ENCODE measurements at places on chromosomes 13 and 19.

- no peak for DNase-seq
These were observed 566.4 kb downstream of the PCDH9 start for GRCh38 chr13:66663711-66664110.

GRCh38 chr13:75643693-75644092 is 7.6 kb downstream of the LMO7 start:
- DNase-seq: no peak

DNA sequence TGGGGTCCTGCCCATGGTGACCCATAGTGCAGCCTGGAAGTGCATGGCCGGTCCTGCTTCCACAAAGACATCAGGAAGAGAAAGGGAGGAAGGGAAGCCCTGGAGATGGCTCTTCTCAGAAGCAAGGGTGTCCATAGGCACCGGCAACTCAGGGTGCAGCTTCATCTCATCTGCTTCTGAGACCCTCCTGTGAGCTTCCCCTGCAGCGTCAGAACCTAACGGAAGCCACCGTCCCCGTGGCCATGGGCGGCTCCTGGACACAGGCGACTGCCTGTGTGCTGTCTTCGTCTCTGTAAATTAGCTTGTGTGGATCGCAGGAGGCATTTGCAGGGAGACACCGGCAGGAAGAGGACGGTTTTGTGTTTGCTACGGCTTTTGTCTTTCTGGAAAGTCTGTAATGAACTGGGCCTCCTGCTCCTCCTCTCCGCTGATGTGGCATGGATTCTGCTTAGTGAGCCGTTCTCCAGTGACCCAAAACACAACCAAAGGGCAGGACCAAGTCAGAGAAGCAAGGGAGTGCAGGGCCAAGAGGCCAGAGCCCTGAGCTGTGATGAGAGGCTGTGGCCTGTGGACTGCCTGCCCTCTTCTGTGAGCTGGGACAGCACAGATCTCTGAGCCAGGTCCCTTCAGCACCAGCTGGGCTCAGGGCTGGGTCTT is 2.5 kb downstream of the ATP4B start:
- no peak for DNase-seq

DNA sequence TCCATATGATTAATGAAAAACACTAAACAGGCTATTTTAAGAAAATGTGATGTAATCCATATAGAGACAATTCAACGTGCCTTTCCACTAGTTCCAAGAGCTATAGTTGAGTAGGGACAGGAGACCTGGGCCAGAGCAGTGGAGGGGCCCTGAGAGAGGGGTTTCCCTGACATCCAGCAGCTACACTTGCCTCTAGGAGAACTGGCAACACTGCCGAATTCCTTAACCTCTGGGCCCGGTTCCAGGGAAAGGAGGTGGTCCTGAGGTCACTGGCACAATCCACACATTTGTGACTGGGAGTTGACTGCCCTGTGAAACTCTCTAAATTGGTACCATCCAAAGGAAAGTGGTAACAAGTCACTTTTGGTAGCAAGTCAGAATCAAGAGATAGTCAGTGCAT is 264.4 kb downstream of the DCLK1 start:
- DNase-seq: no peak

DNA sequence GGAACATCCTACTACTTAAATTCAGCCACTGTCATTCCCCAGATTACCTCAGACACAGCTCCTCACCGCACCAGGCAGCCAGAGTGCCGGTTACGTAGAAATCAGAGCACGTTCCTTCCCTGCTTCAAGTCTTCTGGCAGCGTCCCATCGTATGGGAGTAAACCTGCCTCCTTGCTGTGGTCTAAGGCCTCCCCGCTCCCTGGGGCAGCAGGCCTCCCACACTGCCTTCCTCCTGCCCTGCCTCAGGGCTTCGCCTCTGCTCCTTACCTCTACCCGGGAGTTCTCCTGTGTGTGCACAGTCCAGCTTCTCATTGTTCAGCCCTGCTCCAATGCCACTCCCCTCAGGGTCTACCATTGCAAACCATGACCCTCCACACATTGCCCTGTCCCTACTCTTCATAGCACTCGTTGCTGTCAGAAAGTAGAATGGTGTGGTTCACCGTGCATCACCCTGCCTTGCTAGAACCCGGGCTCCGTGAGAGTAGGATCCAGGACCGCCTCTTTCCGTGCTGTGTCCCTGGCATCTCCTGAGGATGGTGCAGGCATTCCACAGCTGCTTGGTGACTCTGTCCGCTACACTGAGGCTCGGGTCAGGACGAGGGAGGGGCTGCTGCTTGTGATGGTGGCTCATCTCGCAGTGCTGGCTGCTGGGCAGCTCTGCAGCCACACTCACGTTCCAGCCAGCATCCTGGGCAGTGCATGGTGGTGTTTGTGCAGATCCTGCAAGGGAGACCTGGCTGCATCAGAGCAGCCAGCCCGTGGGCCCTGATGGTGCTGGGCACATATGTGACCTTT is 6.9 kb downstream of the POP4 start:
- no peak for DNase-seq

DNA sequence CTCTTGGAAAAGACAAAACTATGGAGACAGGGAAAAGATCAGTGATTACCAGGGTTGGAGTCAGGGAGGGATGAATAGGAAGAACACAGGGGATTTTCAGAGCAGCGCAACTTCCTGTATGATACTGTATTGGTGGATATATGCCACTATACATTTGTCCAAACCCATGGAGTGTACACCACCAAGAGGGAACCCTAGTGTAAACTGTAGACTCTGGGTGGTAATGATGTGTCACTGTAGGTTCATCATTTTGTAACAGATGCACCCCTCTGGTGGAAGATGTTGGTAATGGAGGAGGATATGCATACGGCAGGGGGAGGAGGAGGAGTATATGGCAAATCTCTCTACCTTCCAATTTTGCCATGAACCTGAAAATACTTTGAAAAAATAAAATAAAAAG is 68.1 kb downstream of the UFM1 start:
- DNase-seq: no peak

DNA sequence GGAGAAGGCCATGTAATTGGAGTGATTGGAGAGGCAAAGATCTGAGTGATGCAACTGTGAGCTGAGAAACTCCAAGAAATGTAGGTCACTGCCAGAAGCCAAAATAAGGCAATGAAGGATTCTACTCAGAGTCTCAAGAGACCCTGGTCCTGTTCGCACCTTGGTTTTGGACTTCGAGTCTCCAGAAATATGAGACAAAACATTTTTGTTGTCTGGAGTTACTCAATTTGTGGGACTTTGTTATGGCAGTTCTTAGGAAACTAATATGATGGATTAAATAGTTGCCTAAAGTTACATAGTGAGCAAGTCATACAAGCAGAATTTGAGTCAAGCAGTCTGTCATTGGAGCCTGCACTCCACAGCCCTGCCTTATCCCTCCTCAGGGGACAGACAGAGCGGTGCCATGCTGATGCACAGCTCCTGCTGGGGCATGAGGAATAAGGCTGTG is 104.2 kb downstream of the ITGBL1 start:
- no peak for DNase-seq

- DNase-seq: no peak
These were observed 11.5 kb downstream of the BEST2 start for GRCh38 chr19:12763100-12763499.

GRCh38 chr19:44731081-44731480 is 17.4 kb upstream of the BCL3 start:
- DNase-seq: no peak

- no peak for DNase-seq
These were observed 15.2 kb upstream of the EFNB2 start for GRCh38 chr13:106550570-106551135.

- DNase-seq: no peak
These were observed 4.8 kb downstream of the LSR start for GRCh38 chr19:35253316-35254286.

- DNase-seq: no peak
These were observed 192.4 kb downstream of the ZNF536 start for GRCh38 chr19:30564551-30565011.

- DNase-seq: no peak
These were observed 361.8 kb downstream of the KCNRG start for GRCh38 chr13:50376895-50377575.

GRCh38 chr13:99203601-99204579 is 3.2 kb downstream of the UBAC2 start:
- DNase-seq: no peak

GRCh38 chr13:51130348-51130747 is 19.3 kb upstream of the C13orf42 start:
- no peak for DNase-seq

GRCh38 chr13:77026255-77026860 is 601 bp downstream of the FBXL3 start:
- DNase-seq: no peak

All from cerebellar nuclear complex (tissue), 1 donor.